ENCODE measurements at places on chromosomes 4 and X. TPM values are rescaled to one million over a fixed set of nuclear protein-coding genes. Genes with fewer than 3 reads are reported as not detected.

The STBD1 gene
- total RNA-seq = 14.8 TPM

The ITM2A gene
- total RNA-seq = 39.7 TPM

The DCHS2 gene
- 3.3 TPM for total RNA-seq

The FGFR3 gene
- total RNA-seq = 1.3 TPM

The ENPEP gene
- total RNA-seq = 5.4 TPM

The ZNF718 gene
- 16.2 TPM for total RNA-seq

The PNMA3 gene
- total RNA-seq = 0.13 TPM

GRCh38 chr4:181525634-181526033 lies 717.6 kb upstream of the TENM3 start:
- DNase-seq = no peak

- no peak for DNase-seq
These were observed 170.9 kb upstream of the CPEB2 start for GRCh38 chr4:14831416-14831815.

DNA sequence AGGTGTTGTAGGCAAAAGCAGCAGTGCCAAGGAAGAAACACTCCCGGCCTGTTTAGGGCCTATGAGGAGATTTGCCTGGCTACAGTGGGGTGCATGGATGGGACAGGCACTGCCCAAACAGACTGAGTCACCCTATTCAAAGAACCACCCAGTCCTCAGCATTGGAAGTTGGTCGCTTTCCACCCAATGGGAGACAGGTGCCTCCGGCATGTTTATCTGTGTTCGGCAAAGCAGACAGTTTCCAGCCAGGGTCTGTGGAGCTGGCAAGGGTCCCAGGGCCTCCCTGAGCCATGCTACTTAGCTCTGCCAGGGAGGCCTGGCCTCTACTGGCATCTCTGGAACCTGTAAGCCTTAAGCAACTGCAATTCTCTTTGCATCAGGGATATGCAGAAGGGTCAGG lies 165.1 kb upstream of the ATP6AP2 start:
- DNase-seq = no peak

- DNase-seq = no peak
These were observed 108.5 kb downstream of the HMX1 start for GRCh38 chr4:8762951-8763735.

GRCh38 chrX:71181910-71182799 lies 37.5 kb downstream of the NLGN3 start:
- peak; percentile 96 for DNase-seq

GRCh38 chrX:13649838-13650237 lies 3.1 kb upstream of the TCEANC start:
- DNase-seq = no peak

DNA sequence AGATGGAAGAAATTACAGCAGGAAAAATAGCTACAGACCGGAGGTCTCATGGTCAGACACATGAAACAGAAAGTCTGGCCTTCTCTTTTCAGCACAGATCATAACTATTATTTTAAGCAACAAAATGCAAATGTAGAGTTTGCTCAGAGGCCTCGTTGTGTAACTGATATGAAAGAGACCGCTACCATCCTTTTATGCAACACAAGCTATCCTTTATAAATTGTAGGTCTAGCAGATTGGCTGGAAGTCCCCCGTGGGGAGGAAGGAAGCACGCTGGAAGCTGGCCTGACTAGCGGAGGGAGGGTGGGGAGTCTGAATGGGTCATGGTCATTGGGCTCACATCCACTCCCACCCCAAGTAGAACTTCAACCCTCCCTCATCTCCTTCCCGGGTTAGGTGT lies 27.7 kb downstream of the DMP1 start:
- DNase-seq = no peak

DNA sequence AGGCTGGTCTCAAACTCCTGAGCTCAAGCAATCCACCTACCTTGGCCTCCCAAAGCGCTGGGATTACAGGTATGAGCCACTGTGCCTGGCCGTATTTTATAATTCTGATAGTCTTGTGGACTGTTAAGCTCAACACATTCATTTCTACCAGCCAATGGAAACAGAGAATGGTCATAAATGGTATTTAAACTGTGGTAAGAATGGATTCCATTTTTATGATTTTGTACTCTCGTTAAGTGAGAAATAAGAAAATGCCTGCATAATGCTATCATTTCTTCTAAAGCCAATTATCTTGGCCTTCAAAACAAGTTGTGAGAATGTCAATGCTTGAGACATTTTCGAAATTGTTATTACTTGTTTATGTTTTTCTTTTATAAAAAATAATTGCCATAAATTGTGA lies 321.0 kb downstream of the IL15 start:
- no peak for DNase-seq

- no peak for DNase-seq
These were observed 239.6 kb downstream of the GBA3 start for GRCh38 chr4:22932326-22932725.

DNA sequence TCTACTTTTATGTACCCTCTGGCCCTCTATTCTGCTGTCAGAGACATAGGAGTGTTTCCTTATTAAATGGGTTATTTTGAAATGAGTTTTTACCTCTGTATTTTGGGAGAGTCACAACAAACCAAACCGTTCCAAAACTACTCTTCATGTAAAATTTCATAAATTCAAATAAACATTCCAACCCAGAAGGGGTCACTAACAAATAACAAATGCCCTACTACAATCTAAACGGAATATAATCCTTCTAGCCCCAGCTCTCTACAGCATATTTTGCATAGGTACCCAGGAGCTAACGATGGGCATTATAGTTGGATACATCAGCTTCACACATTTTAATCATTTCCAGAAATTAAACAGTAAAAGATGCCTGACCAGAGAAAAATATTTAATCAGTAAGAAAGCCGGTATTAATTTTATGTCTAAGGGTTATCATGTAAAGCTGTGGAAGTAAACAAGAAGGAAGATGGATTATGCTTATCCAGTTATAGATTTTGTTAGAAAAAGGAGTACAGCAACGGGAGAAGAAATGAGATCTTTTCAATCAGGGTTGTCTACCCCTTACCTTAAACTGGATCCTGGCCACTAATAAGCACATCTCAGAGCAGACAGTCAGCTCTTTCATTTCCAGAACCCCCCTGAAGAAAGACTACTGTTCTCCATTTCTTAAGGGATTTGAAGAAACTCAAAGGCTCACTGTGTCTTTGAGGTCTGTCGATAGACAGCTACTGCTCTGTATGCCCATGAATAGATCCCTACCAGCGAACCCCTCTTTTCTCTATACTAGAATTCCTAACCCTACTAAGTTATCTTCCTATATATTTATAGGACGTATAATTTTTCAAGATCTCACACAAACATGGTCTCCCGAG lies 1.2 kb downstream of the UGDH start:
- DNase-seq = no peak

- peak; percentile 94 for DNase-seq
These were observed 8.0 kb downstream of the TBC1D14 start for GRCh38 chr4:6917461-6918271.

DNA sequence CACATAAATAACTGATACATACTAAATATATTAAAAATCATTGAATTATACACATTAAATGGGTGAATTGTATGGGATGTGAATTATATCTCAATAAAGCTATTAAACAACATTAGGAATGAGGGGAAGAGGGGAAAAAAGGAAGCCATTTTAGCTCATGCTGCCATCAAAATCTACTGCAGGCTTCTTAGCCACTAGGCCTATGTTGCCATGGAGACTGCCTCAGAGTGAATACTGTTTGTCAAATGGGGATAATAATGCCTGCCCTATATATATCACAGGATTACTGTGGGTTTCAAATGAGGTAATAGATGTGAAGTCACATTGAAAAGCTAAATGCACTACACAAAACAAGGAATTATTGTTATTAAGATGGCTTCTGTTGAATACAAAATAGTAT lies 21.2 kb downstream of the TMEM255A start:
- no peak for DNase-seq

DNA sequence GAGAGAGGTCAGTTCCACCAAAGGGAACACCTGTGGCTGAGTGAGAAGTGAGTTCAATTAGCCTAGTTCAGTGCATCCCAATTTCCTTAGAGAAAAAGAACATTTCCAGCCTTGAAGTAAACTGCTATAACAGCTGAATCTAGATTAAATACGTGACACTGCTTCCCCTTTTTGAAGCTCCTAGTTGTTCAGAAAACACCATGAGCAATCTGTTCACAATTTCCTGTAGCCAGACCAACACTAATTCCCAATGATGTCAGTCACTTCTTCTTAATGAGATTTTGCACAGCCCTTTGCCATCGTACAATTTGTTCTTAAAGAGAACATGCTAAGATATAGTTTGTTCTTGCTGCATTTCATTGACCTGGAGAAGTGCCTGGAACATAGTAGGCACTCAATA lies 144.6 kb upstream of the EDNRA start:
- DNase-seq = no peak

DNA sequence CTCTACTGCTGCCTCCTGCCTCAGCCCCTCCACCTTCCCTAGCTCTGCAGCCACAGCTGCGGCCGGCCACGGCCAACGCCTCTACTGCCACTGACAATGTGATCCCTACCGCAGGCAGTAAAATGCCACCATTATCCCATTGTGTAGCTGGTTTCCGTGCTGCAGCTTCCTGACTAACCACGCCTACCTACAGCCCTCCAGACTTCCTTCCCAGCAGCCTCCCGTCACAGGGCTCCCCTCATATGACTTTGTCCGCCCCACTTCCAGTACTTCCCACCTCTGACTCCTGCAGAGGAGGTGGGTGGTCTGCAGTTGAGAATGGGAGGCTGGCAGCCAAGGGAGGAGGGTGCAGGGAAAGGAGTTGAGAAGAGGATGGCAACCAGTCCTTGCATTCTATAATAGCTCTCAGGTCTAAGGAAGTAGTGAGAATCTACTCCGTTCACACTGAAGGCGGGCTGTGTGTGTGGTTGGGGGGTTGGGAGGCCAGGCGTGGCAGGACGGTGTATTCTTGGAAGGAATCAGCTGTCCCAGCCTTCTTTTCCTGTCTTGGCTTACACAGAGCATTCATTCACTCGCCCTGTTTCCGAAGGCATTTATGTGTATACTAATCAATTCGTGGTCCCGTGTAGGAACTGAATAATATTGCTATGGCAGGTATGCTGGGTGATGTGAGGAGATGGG lies 33.1 kb upstream of the USP51 start:
- DNase-seq = no peak

DNA sequence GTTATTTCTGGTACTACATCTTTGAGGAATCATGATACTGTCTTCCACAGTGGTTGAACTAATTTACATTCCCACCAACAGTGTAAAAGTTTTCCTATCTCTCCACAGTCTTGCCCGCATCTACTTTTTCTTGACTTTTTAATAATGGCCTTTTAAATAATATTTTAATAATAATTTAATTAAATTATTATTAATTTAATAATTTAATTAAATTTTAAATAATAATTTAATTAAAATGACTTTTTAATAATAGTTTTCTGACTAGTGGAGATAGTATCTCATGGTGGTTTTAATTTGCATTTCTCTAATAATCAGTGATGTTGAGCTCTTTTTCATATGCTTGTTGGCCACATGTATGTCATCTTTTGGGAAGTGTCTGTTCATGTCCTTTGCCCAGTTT lies 1395.0 kb upstream of the ADGRL3 start:
- DNase-seq = no peak

- no peak for DNase-seq
These were observed at the start of gene GPR82 for GRCh38 chrX:41723826-41724225. GPR82 (plus strand) TSS chrX:41724181; CDS start chrX:41727027, 2,846 bp downstream.

Data from esophagus muscularis mucosa (tissue), 4 donors.